ENCODE measurements at places on chromosomes 1 and 21.

GRCh38 chr1:75092141-75092540, 42.0 kb upstream of the LHX8 start:
- no peak for DNase-seq

DNA sequence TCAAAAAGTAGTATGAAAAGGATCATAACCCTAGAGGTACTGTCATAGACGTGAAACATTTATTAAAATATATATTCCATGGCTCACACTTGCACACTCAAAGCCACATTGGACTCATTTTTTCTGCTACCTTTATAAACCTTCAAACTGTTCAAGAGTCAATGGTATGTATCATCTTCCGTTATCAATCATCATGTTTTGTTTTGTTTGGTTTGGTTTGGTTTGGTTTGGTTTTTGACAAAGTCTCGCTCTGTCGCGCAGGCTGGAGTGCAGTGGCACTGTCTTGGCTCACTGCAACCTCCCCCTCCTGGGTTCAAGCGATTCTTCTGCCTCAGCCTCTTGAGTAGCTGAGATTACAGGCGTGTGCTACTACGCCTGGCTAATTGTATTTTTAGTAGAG, 1.8 kb downstream of the IFNAR2 start:
- DNase-seq, result no peak

GRCh38 chr1:237789619-237790018, 101.1 kb downstream of the ZP4 start:
- DNase-seq, result no peak

- DNase-seq, result no peak
Measured at GRCh38 chr1:25733271-25733670, 66.7 kb upstream of the SELENON start.

DNA sequence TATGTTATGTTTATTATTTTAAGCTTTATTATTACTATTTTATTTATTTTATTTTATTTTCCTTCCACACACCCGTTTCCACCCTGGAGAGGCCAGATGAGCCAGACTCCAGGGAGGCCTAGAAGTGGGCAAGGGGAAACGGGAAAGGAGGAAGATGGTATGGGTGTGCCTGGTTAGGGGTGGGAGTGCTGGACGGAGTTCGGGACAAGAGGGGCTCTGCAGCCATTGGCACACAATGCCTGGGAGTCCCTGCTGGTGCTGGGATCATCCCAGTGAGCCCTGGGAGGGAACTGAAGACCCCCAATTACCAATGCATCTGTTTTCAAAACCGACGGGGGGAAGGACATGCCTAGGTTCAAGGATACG, 468 bp upstream of the MX1 start:
- DNase-seq, result no peak

DNA sequence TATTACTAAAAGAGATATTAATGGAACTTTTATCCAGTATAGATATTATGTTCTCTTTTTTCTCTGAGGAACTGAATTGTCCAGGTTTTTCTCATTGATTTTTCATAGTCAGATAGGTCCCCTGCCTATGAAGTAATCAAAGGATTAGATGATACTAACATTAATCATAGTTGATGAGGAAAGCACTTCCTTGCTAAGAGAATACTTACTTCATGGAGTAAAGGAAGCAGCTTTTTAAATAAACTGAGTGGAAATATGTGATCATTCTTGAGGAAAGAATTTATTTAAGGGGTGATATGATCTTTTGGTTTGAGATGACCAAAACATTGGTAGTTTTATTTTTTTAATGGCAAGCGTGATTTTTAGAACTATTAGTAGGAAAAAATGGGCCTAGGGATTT, 58.9 kb downstream of the SWT1 start:
- no peak for DNase-seq

- DNase-seq, result no peak
Measured at GRCh38 chr1:108646648-108647269, 14.1 kb downstream of the HENMT1 start.

DNA sequence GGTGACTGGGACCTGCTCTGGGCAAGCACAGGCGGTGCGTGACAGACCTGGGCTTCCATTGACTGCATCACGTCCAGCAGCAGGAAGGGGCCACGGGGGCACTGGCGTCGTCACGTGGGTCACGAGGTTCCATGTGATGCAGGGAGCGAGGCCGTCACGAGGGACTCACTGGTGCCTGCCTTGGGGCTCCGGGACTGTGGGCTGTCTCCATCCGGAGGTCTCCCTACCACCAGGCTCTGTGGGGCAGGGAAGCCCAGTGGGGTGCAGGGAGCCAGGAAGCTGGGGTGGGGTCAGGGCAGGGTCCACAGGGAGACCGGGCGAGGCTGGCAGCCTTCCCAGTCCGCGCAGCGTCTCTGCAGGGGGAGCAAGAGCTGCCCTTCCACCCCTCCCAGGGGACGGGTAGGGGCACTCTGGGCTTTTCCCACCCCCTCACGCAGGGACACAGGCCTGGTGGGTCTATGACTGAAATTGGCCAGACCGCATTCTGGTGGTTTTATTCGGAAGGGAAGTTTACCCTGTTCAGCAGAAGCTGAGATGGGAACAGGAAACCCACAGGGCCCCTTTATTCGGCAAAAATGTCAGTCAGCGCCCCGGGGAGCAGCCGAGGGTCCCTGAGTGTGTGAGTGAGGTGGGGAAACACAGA, 416 bp upstream of the TNFRSF14 start:
- DNase-seq, result no peak

Measured in right forelimb (tissue), 1 donor.